ENCODE measurements at places on chromosomes 7 and 10.
A peak's percentile ranks its signal among the peaks of the same experiment; 100 is the strongest.

GRCh38 chr7:117219485-117219884, 103.4 kb downstream of the WNT2 start:
- peak; percentile 27 for DNase-seq

DNA sequence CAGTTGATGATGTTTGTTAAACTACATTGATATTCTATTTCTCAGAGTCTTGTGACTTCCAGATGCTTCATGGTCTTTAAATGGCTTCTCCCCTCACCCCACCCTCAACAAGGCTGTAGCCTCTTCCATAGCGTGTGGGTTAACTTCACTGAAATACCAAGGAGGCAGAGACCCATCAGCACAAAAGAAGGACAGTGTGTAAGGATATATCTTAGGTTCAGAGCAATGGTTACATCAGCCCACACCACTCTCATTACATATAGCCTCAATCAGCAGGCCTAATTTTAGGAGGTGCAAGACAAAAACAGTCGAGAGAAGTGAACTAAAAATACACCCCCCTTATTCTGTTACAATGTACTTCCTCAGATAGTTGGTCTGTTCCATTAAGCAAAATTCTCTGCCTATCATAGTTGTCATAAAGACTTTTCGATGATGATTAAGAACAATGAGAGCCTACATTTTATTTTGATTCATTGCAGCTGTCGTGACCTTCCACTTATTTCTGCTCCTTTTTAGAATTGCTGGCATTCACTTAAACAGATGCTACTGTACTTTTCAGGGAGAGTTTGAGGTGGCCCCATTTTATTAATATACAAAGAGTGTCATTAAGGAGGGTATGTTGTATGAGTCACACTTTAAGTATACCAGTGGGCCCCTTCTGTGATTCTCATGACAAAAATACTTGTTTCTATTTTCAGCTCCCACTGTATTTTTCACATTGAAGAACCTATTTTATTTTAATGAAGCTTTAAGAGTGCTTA, 52.1 kb downstream of the WIPF3 start:
- DNase-seq = no peak

GRCh38 chr10:76962851-76963250, 674.8 kb downstream of the KCNMA1 start:
- no peak for DNase-seq

DNA sequence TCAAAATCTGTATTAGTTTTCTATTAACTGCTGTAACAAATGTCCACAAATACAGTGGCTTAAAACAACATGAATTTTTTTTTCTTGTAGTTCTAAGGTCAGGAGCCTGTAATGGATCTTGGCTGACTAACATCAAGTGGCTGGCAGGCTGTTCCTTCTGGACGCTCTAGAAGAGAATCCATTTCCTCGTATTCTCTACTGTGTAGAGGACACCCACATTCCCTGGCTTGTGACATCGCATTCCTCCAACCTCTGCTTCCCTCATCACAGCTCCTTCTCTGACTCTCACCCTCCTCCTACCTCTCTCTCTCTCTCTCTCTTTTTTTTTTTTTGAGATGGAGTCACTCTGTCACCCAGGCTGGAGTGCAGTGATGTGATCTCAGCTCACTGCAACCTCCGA, 4.8 kb upstream of the CALHM1 start:
- DNase-seq = no peak

DNA sequence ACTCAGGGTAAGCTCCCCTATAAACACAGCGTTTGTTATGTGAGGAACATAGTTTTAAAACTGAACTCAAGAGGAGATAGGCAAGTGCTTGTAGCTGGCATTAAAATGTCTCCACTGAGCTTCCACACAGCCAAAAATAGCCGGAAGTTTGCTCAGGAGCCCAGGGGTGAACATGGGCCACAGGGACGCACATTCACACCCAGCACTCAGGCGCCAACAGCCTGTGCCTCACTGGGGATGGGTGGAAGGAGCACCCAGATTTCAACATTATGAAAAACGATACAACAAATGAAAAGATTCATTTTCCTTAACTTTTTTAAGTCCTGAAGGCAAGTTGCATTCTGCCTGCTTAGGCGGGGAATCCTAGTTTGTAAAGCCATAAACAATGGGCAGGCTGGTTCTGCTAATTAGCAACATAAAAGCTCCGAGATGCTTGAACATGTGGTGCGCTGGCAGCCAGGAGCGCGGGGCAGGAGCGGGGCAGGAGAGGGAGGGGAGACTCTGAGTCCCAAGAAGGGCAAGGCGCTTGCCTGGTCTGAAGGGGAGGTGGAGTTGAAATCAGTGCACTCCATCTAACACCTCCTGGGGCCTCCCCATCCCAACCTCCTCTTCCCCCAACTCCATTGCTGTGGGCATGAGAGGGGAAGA, 235.9 kb downstream of the COBL start:
- no peak for DNase-seq

DNA sequence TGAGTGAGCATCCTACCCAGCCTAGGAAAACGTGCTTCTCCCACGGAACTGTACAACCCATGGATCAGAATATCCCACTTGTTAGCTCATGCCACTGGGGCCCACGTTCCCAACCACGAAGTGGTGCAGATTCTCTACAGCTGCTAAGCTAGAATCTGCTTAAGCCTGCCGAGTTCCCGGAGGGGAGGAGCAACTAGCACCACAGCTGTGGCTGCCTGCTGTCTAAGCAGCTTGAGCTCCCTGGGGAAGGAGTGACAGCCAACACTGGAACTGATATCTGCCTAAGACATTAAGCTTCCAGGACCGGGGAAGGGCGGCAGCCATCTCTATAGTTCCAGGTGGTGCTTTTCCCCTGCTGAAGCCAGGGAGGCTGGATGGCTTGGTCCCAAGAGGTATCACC, 334.7 kb upstream of the CHRM2 start:
- DNase-seq = no peak

DNA sequence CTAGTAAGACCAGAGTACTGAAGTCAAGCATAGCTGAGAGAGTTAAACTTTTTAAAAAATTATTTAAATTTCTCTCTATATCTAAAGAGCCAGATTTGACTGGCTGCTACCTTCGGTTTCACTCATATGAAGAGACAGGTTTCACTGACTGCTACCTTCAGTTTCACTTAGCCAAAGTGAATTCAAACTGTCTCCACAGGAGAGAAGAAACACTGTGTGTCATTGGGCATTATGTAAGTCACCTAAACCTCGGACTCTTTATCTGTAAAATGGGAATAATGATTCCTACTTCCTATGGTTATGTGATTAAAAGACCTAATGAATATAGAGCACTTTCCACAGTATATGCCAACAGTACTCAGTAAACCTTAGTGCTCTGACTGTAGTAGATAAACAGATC, 41.6 kb upstream of the MET start:
- no peak for DNase-seq

DNA sequence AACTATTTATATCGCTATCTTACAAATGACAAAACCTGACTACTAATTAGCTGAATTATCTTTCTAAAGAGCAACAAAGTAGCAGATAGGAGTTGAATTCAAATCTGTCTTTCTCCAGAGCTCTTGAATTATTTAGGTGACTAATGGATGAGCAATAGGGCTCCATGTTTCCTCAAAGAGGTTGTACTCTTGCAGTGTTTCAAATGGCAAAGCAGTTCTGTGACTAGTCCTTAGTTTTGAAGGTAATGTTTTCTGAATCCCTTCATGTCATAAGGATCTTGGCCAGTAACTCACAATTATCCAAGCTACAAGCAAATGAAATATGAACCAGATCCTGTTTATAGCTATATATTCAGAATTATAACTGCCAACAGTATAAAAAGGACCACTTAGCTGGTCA, 999.7 kb downstream of the NRG3 start:
- DNase-seq = no peak

DNA sequence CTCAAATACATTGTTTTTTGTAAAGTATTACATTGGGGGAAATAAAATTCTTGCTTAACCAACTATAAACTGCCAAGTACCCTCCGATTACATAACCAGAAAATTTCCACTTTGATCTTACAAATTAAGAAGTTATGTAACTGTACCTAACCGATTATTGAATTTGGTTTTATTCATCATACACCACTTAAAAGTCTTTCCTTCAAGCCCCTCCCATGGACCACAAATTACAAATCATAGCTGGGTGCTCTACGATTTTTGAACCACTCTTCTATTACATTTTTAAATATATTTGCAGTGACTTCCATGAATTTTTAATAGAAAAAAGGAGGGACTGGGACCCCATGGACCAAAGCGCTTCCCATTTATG, 630 bp downstream of the ZNF680 start:
- DNase-seq = peak; percentile 53

DNA sequence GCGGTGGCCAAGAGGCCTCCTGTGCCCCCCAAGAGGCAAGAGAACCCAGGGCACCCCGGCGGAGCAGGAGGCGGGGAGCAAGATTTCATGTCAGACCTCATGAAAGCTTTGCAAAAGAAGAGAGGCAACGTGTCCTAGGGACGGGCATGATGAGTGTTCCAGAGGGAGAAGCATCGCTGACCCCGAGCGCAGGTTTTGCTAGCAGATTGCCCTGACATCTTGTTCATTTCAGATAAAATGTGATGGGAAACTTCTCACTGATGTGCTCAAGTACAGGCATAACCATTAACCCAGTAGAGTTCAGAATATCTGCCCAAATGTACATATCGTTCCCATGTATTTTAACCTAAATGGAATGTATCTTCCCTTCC, 129.2 kb downstream of the APBB1IP start:
- no peak for DNase-seq

- DNase-seq = peak; percentile 70
These were observed 2.4 kb upstream of the ARID5B start for GRCh38 chr10:61899069-61899531.

DNA sequence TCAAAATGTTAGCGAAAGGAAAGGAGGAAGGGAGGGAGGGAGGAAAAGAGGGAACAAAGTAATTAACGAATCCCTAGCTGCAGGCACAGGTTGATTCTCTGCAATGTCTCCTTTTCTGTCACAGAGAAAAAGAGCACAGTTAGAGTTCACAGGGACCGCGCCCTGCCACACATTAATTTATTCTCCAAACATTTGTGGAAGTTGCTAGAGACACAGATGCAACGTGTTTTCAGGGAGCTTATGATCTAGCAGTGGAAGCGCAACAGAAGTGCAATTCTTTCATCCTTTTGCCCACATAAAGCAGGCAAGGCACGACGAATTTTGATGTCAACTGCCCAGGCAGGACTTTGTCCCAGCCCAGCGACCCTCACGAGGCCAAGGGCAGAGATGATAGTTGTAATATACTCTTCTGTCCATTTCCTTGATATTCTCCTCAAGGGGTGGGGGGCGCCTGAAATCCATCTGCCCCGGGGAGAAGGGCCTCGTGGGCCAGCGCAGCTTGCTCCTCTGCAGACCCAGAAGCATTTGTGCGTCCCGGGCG, 101.7 kb upstream of the ZNF438 start:
- no peak for DNase-seq

DNA sequence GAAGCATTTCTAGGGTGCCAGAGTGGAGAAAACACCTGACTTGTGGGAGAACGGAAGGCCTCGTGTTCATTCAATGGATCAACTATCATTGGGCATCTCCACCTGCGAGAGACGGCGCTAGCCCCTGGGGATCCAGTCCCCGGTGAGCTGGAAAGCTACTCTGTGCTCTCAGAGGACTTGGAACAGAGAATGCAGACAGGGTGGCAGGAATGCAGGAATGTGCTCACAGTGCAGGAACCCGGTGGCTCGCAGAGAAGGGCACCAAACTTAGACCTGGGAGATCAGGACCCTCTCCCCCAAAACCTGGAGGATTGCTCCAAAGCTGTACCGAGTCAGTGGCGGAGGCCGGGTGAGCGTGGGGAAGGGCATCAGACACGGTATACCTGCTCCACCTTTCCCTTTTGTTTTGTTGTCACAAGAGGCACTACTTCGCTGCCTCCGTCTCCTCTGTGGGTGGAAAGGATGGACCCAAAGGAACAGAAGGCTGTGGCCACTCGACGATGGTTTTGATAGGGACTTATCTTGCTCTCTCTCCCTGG, 569.0 kb upstream of the C7orf33 start:
- DNase-seq = no peak

- DNase-seq = no peak
These were observed 468.7 kb downstream of the KCNMA1 start for GRCh38 chr10:77168861-77169260.

GRCh38 chr7:34269084-34269483, 363.7 kb downstream of the BMPER start:
- DNase-seq = no peak

DNA sequence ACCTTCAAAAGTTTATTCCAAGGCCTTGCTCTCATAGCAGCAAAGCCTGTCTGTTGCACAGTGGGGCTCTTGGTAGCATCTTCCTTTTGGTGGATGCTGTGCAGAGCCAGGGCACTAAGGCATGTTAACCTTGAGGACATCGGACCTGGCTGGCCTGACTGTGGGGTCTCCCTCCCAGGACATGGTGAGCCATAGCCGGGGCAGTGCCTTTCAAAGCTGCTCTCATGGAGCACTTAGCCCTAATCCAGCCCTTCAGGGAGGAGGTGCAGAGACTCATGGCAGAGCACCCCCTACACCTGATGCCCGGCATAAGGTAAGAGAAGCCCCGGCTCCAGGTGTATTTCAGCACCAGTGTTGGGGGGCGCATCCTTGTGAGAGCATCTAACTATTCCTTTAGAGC, 941.4 kb upstream of the ZNF722 start:
- no peak for DNase-seq

DNA sequence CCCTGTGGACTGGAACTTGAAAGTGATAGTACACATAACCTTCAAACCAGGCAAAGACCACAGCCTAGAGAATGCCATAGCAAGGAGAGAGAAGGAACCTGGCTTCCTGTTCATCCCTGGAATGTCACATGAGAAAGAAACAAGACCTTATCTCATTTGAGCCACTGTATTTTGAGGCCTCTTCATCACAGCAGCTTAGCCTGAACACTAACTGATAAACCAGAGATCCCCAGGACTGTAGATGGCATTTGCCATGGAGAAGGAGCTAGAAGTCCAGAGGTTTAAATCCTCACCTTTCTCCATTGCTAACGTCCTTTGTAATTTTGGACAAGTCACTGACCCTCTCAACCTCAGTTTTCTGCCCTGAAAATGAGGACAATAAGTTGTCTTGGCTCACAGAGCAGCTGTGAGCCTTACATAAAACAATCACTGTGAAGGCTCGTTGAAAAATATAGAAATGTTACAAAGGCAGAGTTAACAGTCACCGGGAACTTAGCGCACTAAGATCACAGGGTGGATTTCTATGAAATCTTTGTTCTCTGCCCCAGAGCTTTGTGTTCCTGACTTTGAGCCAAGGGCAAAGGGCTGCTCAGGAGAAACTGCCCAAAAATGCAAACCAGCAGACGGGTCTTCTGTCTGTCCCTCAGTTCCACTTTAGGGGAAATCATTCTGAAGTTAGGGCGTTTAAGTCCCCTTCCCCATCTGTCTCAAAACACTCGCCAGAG, 197.0 kb downstream of the USP6NL start:
- no peak for DNase-seq

GRCh38 chr10:63068246-63068645, 64.9 kb upstream of the NRBF2 start:
- peak; percentile 88 for DNase-seq

- DNase-seq = no peak
These were observed 1351.9 kb downstream of the REEP3 start for GRCh38 chr10:64873088-64873487.

DNA sequence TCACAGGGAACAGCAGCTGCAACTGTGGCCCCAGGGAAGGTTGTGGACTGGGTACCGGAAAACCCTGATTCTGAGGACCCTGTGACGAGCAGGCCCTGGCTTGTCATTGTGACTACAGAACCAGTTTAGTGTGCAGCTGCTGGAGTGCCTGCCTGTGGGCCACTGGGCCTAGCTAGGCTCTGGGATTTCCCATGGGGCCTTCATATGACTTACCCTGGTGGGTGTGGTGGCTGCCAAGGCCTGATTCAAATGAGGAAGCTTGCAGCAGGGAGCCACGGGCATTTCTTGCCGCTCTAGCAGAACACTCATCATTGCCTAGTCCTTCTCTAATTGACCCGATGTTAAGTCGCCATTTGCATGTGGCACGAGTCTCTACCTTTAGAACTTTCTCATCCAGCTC, 14.7 kb upstream of the CAMK2G start:
- DNase-seq = peak; percentile 94
